ENCODE measurements at places on chromosomes 4 and X.

GRCh38 chr4:123649250-123649644 lies 252.7 kb downstream of the SPRY1 start:
- DNase-seq, result no peak

DNA sequence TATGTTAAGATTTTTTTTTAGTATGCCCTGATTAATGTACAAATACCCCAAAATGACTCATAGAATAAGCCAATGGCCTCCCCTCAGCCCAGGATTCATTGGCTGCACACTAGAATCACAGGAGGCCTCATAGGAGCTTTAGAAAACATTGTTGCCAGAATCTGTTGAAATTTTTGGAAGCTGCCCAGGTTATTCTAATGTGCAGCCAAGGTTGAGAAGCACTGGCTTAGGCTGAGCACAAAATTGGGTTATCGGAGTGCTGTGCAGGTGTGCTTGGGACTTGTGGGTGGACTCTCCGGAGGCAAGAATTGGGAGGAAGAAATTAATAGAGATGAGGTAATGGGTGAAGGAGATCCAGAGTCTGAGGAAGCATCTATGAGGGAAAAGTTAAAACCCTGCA lies 41.3 kb upstream of the VCX start:
- no peak for DNase-seq

DNA sequence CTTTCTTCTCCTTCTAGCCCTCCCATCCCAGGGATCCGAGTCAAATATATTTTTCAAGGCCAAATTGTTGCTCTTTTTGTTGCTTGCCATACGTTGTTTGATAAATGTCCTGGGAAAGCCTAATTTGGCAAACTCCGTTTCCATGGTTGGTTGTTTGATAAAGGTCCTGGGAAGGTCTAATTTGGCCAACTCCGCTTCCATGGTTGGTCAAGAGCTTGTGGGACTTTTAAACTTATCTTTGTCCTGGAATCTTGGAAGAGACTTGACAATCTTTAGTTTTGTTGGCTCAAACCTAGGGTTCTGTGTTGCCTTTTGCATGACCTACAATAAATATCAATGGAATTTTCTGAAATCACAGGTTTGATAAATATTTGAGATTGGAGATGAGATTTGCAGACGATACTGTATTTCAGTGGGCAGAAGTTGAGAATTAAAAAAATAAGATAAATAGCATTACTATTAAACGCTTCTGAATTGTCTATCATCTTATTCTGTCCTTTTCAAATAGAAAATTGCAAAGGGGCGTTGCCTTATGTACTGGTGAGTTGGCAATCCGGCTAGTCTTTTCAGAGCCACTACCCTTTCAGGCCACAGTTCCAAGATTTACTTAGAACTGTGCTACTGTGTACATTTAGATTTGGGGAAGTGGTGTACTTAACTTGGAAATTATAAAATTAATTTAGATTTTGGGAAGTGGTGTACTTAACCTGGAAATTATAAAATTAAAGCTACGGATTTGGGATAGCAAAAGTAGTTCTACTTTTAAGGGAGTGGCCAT lies 804 bp downstream of the OSTC start:
- DNase-seq, result no peak

DNA sequence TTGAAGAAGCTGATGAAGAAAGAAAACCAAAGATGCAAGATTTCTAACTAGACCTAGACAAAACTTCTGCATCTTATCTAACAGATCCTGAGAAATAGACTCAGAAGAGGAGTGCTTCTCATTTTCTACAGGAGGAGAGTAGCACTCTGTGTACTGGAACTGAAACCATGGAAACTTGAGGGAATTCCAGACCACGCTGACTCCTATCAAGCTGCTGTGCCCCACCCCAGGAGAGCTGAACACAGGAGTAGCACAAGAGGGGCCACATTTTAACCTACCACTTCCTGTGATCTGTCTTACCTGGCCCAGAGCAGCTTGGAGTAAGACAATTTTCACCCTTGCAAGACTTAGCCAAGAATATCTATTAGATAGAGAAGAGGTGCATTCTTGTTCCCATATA lies 248.9 kb downstream of the SCFD2 start:
- DNase-seq, result no peak

- DNase-seq, result no peak
Observed at GRCh38 chrX:67094061-67094460, 449.8 kb upstream of the AR start.

GRCh38 chrX:39337451-39337850 lies 536.2 kb downstream of the MID1IP1 start:
- no peak for DNase-seq

DNA sequence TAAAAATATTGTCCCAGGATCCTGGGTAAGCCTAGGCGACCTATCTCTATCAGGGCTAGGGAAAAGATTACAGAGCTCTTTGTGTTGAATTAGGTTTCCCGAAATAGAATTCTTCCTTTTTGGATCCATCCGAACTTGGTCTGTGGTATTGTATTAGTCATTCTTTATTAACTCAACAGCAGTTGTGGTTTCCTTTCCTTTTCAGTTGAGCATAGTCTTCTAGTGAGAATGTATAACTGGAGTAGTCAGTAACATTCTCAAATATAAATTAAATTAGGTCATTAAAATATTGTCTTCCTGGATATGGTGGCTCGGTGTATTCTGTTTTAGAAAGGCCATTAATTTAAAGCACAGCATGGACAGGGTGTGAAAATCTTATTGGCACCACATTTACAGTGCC lies 520.4 kb downstream of the NLGN4X start:
- DNase-seq, result no peak

All from activated CD8-positive, alpha-beta memory T cell treated with anti-CD3 and anti-CD28 coated beads for 4 hours (primary cell).